Stimulated activated naive B cell treated with anti-CD40 and anti-IgM and Interleukin-4, amounts not matched to agents 10 μg/mL and 1 μg/mL and 100 μg/mL, for 72 hours (primary cell): ENCODE measurements at places on chromosomes 4 and X.

DNA sequence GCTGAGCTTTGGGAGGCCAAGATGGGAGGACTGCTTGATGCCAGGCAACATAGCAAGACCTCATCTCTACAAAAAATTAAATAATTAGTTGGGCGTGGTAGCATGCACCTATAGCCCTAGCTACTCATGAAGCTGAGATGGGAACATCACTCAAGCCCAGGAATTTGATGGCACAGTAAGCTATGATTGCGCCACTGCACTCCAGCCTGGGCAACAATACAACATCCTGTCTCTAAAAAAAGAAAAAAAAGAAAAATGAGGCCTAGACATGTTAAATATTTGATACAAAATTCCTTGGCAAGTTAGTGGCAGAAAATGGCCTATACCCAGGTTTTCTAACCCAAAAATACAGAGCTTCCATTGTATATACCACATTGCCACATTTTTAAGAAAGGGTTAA, 88.1 kb upstream of the MAB21L2 start:
- DNase-seq: no peak

GRCh38 chrX:72045141-72045540, 86.6 kb downstream of the RTL5 start:
- DNase-seq: no peak

GRCh38 chr4:184792950-184793555, 32.7 kb downstream of the ACSL1 start:
- DNase-seq: no peak

GRCh38 chr4:1463088-1463926, 57.1 kb upstream of the NKX1-1 start:
- DNase-seq: no peak

DNA sequence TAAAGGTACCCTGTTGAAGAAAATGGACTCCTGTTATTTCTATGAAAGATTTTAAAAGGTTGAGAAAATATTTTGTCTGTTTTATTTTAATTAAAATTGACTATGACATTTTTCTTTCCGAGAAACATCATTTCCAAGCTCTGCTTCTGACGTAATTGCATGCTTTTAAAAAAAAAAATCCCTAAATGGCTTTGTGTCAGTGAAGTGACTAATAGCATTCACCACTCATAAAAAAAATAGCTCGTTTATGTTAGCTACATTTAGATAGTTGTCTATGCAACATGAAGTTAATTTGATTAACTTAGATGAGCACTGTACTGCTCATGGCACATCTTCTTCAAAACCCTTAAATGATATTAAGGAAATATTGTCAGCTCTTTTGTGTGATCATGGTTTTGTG, 105.1 kb upstream of the KLHL13 start:
- no peak for DNase-seq

GRCh38 chr4:38905652-38906385, 38.2 kb downstream of the FAM114A1 start:
- no peak for DNase-seq

GRCh38 chr4:168796362-168797106, 213.5 kb downstream of the CBR4 start:
- no peak for DNase-seq
